Glutamatergic neuron (in vitro differentiated cells): ENCODE measurements at places on chromosomes 7 and 10. TPM values are rescaled to one million over a fixed set of nuclear protein-coding genes. Genes with fewer than 3 reads are reported as not detected.
A peak's percentile ranks its signal among the peaks of the same experiment; 100 is the strongest.

- H3K27me3 ChIP-seq: peaks cover 5% of the 10 kb centered on the region
- H3K4me1 ChIP-seq: peaks cover 20% of the 10 kb centered on the region
- peak; percentile 59 for DNase-seq
Measured at GRCh38 chr10:131901181-131901829, 497 bp downstream of the PPP2R2D start.

Gene CTAGE8
- total RNA-seq: 0.54 TPM

Gene CCDC172
- not detected for total RNA-seq

DNA sequence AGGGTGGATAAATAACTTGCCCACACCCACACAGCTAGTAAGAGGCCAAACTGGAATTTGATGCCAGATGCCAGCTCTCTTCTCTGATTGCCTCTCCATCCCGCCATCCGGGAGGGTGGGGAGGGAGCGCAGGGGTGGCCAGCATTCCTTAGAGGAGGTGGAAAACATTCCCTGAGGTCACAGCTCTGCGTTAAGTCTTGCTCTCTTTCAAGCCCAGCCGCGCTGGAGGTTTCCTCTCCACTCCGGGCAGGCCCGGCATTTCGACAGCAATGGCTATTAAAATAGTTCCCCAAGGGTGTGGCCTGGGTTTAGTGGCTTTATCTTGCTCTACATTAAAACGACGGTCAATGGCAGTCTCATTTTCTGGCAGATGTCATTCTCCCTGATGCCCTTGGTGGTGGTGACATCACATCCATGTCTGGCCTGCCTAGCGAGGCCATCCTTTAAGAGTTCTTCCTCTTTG lies 16.1 kb upstream of the C10orf71 start:
- no peak overlapping the region for H3K4me3 ChIP-seq
- peaks cover 6% of the 10 kb centered on the region for H3K27me3 ChIP-seq
- H3K4me1 ChIP-seq: peaks cover 12% of the 10 kb centered on the region

Gene FGFBP3
- 7.5 TPM for total RNA-seq

DNA sequence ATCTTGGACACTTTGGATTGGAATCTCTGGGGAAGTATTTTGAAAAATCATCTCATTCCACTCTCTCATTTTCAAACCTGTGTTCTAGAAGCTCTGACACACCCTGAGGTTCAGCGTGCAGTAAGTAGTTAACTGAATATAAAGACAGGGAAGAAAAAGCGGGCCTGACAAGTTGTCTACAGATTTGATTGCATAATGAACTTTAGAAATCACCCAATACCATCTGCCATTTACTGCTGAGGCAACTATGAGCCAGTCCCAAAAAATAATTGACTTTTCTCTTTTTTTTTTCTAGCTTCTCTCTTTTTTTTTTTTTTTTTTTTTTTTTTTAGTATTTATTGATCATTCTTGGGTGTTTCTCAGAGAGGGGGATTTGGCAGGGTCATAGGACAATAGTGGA lies 29.5 kb downstream of the CDC123 start:
- H3K27me3 ChIP-seq: no peaks in the 10 kb centered on the region
- peak overlapping the region; percentile 85 for H3K27ac ChIP-seq
- peaks cover 13% of the 10 kb centered on the region for H3K4me1 ChIP-seq
- no peak for DNase-seq
- peaks cover 9% of the 10 kb centered on the region for H3K36me3 ChIP-seq
- H3K4me3 ChIP-seq: no peak overlapping the region

Gene CALN1
- 3.5 TPM for total RNA-seq

Gene ANKRD2
- total RNA-seq: not detected

Gene MALRD1
- 0.27 TPM for total RNA-seq

Gene MRLN
- not detected for total RNA-seq

Gene SKIDA1
- 1.3 TPM for total RNA-seq

GRCh38 chr7:1314021-1314907 lies 81.6 kb downstream of the UNCX start:
- peaks cover 5% of the 10 kb centered on the region for H3K4me1 ChIP-seq
- no peaks in the 10 kb centered on the region for H3K36me3 ChIP-seq
- peaks cover 6% of the 10 kb centered on the region for H3K27me3 ChIP-seq
- DNase-seq: peak; percentile 47
- peak overlapping the region; percentile 62 for H3K27ac ChIP-seq

GRCh38 chr10:12656518-12657142 lies 307.3 kb downstream of the CAMK1D start:
- H3K4me1 ChIP-seq: peaks cover 14% of the 10 kb centered on the region
- DNase-seq: no peak
- no peak overlapping the region for H3K27ac ChIP-seq
- H3K36me3 ChIP-seq: no peaks in the 10 kb centered on the region
- no peak overlapping the region for H3K4me3 ChIP-seq

Gene ANKRD61
- total RNA-seq: not detected

Gene GNAI1
- 61.9 TPM for total RNA-seq

GRCh38 chr10:79310200-79310865 lies 36.9 kb upstream of the PPIF start:
- H3K27ac ChIP-seq: peak overlapping the region; percentile 84
- H3K4me1 ChIP-seq: peaks cover 21% of the 10 kb centered on the region
- no peak overlapping the region for H3K4me3 ChIP-seq
- H3K27me3 ChIP-seq: peaks cover 28% of the 10 kb centered on the region
- peaks cover 10% of the 10 kb centered on the region for H3K36me3 ChIP-seq
- peak; percentile 19 for DNase-seq

Gene TAS2R3
- total RNA-seq: 1.6 TPM

DNA sequence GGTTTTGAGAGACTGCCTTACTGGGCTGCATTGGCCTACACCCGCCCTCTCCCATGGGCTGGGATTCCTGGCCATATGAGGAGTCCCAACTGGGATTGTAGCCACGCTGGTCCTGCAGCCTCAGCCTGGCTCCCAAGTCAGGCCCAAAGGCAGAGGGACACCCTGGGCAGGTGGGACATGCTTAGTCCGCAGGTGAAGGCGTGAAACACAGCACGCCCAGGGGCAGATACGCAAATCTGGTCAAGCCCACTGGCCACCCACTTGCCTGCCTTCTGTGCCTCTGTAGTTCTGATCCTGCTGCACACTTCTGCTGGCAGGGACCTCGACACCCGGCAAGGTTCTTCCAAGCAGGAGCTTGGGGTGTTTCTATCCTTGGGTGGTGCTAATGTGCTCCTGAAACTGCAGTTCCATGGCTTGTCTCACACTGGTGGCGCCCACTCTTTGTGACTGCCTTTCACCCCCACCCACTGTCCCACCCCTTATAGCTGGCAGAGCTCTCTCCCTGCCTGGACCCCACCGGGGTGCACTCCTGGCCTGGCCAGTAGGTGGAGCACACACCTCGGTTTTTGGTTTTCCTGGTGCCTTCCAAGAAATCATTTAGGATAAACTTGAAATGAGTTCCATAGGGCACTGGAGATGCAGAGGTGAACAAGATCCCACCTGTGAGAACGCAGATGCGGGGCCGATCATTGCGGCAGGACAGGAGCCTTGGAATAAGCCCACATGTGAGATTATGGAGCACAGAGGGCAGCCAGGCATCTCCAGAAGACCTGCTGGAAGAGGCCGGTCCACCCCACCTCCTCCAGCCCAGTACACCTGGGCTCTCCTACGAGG lies 47.9 kb downstream of the MKI67 start:
- H3K4me1 ChIP-seq: peaks cover 18% of the 10 kb centered on the region
- H3K36me3 ChIP-seq: no peaks in the 10 kb centered on the region
- peak; percentile 81 for DNase-seq
- H3K27me3 ChIP-seq: peaks cover 7% of the 10 kb centered on the region

Gene PPP1R17
- total RNA-seq: 657 TPM

DNA sequence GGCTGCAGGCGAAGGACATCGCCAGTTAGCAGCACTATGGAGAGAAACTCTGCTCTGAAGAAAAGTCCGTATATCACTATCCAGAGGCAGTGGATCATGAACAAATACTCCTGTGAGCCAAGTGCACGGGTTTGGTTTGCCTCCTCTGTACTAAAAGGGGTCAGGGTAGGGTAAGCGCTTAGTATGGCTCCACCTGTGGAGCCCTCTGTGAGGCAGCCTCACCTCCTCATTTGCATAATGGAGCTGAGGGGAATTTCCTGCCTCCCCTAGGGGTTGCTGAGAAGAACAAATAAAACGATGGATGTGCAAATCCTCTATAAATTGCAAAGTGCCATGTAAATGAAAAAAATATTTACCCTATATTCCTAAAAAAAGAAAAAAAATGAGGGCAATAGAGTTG lies 63.4 kb downstream of the GPR26 start:
- no peaks in the 10 kb centered on the region for H3K4me1 ChIP-seq
- H3K4me3 ChIP-seq: no peak overlapping the region
- DNase-seq: no peak
- no peak overlapping the region for H3K27ac ChIP-seq

DNA sequence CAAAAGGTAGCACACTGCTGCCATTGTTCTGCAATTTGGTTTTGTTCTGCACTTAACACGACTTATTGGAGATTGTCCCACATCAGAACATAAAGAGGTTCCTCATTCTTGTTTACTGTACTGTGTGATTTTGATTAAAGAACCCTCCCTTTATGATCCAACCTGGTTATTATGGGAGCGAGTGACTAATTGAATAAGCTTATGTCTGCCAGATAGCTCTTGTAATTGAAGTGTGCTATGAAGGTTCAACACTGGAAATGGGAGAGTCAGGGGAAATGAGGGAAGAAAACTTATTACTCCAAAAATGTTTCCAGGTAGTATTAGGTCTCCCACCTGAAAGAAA lies 33.9 kb downstream of the CASP7 start:
- H3K4me3 ChIP-seq: no peak overlapping the region
- H3K36me3 ChIP-seq: no peaks in the 10 kb centered on the region
- peaks cover 4% of the 10 kb centered on the region for H3K4me1 ChIP-seq
- peaks cover 8% of the 10 kb centered on the region for H3K27me3 ChIP-seq
- DNase-seq: no peak
- H3K27ac ChIP-seq: no peak overlapping the region

Gene ITIH5
- 0.29 TPM for total RNA-seq

Gene SPOCK2
- 362 TPM for total RNA-seq

DNA sequence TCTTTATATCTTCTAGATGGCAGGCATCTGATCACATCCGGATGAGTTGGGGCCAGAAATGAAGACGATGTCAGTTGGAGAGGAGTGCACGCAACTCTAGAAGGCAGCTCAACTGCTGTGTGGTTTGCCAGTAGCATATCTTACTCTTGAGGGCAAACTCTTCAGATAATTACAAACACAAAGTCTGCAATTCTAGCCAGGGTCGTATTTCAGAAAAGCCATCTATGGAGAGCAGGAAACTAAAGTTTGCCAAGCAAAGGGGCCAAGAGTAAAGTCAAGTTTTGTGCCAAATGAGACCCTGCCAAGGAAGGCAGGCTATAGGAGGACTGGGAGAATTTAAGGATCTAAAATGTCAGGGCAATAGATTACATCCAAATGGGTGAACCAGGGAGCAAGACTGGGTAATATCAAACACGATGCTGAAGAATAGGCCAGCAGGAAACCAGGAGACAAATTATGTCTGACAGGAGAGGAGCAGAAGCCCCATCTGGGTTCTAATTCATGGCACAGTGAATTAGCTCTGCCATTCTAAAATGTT lies 312.5 kb upstream of the SEMA3C start:
- H3K4me3 ChIP-seq: no peak overlapping the region
- DNase-seq: no peak
- H3K36me3 ChIP-seq: no peaks in the 10 kb centered on the region
- no peaks in the 10 kb centered on the region for H3K4me1 ChIP-seq
- H3K27me3 ChIP-seq: no peaks in the 10 kb centered on the region

DNA sequence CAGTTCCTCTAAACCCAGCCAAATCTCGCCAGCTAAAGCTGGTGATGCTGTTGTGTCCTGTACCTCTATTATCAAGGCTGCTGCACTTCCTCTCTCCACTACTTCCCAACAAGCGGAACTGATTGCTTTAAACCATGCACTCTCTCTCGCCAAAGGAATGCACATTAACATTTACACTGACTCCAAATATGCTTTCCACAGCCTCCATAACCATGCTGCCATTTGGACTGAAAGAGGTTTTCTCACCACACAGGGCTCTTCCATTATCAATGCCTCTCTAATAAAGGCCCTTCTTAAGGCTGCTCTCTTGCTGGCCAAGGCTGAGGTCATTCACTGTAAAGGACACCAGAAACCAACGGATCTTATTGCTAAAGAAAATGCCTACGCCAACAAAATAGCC lies 11.4 kb upstream of the LRRC61 start:
- no peak overlapping the region for H3K4me3 ChIP-seq
- no peaks in the 10 kb centered on the region for H3K4me1 ChIP-seq
- no peak overlapping the region for H3K27ac ChIP-seq
- DNase-seq: no peak
